ENCODE measurements at places on chromosomes 11 and 22. TPM values are rescaled to one million over a fixed set of nuclear protein-coding genes. Genes with fewer than 3 reads are reported as not detected.

DNA sequence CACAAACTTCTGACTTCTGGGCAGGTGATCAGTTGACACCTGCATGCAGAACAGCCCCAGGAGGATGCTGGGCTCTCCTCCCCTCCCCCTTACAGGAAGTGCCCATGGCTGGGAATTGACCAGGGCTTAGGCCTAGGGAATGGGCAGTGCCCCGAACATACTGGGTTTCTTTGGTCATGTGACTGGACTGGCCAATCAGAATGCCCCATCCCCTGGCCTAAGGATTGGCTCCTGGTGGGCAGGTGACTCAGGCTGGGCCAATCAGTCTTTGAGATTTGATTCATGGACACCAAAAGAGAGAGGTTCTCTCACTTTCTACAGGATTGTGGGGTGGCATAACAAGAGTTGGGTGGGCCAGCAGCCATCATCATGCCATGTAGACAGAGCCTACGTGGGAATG lies 37.1 kb downstream of the MCM5 start:
- no peak for DNase-seq
- no peaks in the 10 kb centered on the region for H3K4me1 ChIP-seq
- peaks cover 30% of the 10 kb centered on the region for H3K36me3 ChIP-seq
- H3K27ac ChIP-seq: no peak overlapping the region
- H3K4me3 ChIP-seq: no peak overlapping the region

DNA sequence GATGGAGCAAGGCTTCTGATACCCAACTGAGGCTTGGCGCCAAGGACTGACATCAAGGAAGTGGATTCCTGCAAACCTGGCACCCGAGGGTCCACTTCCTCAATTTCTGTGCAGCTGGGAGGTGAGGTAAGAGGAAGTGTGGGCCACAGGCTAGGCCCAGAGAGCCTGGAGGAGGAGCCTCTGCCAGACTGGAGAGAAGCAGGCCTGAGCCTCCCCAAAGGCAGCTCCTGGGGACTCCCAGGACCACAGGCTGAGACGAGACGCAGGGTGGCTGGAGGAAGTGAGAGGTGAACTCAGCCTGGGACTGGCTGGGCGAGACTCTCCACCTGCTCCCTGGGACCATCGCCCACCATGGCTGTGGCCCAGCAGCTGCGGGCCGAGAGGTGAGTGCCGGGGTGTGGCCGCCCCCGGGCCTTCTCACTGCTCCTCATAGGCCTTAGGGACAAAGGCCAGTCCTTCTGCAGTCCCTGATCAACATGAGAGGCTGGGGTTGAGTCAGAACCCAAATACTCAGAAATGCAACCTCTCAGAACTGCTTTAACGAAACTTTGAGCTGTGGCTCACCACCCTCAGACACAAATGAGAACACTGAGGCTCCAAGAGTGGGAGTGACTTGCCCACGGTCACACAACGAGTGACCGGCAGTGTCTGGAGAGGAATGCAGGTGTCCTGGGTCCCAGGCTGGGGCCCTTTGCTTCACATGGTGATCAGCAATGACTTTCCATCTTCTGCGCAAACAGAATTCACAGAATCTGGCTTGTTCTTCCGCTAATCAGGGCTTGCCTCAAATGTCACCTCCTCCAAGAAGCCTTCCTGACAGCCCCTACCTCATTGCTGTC lies at the start of gene NCF4:
NCF4 (plus strand) TSS at position 186 of the 839 bp plus-strand sequence; CDS start at position 352, 166 bp downstream.
- H3K36me3 ChIP-seq: no peaks in the 10 kb centered on the region
- no peaks in the 10 kb centered on the region for H3K27me3 ChIP-seq
- peak within 1 kb of the TSS; percentile 60 for H3K27ac ChIP-seq
- no peak within 1 kb of the TSS for H3K4me3 ChIP-seq
- DNase-seq: peak; percentile 21
- H3K4me1 ChIP-seq: no peaks in the 10 kb centered on the region

- no peaks in the 10 kb centered on the region for H3K27me3 ChIP-seq
- no peak for DNase-seq
- no peak overlapping the region for H3K4me3 ChIP-seq
- no peaks in the 10 kb centered on the region for H3K36me3 ChIP-seq
- no peaks in the 10 kb centered on the region for H3K4me1 ChIP-seq
These were observed 58.8 kb upstream of the SYN3 start for GRCh38 chr22:33116841-33117547.

- no peak overlapping the region for H3K4me3 ChIP-seq
- no peak for DNase-seq
- H3K27me3 ChIP-seq: no peaks in the 10 kb centered on the region
- no peaks in the 10 kb centered on the region for H3K36me3 ChIP-seq
- H3K27ac ChIP-seq: no peak overlapping the region
These were observed 1089.3 kb downstream of the FAM181B start for GRCh38 chr11:81644239-81644840.

The BCO2 gene
- total RNA-seq: 26.6 TPM

The FAM180B gene
- 4.4 TPM for total RNA-seq

The OR5D16 gene
- total RNA-seq: not detected

Data from tibial nerve (tissue), 4 donors.